ENCODE measurements at places on chromosomes 7 and 10. TPM values are rescaled to one million over a fixed set of nuclear protein-coding genes. Genes with fewer than 3 reads are reported as not detected.

- DNase-seq: peak; percentile 81
Measured at GRCh38 chr7:151715666-151716315, 161.1 kb downstream of the PRKAG2 start.

- DNase-seq: no peak
Measured at GRCh38 chr10:124695259-124695658, 48.9 kb downstream of the FAM53B start.

GRCh38 chr10:103800789-103801540 is 54.4 kb downstream of the SH3PXD2A start:
- no peak for DNase-seq

- no peak for DNase-seq
Measured at GRCh38 chr7:49151146-49151545, 226.8 kb downstream of the CDC14C start.

- no peak for DNase-seq
Measured at GRCh38 chr10:59748834-59749233, 4.4 kb downstream of the MRLN start.

Gene MYH16
- not detected for total RNA-seq

Gene PRPS1L1
- total RNA-seq: not detected

Data from left lung (tissue), 14 donors.